ENCODE measurements at places on chromosomes 16 and 17.

GRCh38 chr16:78004517-78004916 lies 17.8 kb upstream of the CLEC3A start:
- DNase-seq, result no peak

DNA sequence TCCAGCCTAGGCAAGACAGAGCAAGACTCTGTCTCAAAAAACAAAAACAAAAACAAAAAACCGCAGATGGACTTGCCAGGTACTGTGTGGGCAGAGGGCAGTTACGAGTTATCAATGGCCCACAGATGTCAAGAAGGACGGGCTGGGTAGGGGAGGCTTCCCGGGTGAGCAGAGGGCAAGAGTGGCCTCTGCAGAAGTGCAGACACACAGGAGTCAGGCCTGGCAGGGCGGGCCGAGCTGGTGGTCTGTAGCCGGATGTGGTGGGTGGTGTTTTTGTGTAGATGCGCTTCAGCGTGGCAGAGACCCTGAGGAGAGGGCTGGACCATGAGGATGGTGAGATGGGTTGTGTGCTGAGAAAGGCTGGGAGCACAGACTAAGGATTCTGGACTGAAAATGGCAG lies 44.9 kb upstream of the KDM6B start:
- no peak for DNase-seq

DNA sequence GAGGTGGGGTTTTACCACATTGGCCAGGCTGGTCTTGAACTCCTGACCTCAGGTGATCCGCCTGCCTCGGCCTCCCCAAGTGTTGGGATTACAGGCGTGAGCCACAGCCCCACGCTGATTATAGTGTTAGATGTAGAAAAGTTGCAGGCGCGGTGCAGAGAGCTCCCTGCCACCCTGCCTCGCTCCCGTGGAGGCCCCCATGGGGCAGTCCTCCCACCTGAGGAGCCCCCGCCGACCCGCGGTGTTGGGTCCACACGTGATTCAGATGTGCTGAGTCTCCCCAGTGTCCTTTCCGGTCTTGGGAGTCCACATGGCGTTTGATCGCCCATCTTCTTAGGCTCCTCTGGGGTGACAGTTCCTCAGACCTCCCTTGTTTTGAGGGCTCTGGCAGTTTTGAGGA lies 5.2 kb upstream of the RPL13 start:
- no peak for DNase-seq

DNA sequence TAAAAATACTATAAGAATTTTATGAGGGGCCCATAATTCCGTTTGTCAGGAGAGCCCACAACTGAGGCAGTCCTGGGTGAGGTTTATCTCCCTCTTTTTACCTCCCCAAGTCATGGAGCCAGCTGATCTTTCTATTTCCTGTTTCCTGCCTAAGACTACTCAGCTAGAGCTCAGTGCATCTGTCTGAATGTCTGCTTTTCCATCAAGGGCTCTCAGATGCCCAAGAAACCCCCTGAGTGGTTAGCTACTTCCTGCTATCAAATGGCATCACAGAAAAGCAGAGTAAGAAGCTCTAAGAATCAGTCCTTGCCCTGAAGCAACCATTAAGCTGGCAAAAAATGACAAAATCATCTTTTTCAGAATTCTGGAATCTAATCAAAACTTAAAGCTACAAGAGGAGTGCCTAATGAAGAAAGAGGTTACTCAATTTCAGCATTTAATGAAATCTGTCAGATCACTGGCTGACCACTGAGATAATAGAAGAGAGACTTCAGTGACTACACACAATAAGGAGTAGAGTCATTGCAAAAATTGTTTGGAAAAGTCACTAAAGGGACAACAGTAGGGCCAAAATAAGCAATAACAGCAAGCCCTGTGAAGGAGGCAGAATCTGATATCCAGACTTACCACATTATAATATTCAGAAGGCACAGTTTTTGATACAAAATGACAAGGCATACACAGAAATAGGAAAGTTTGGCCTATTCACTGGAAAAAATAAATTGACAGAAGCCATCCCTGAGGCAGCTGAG lies 150.1 kb downstream of the CYB561 start:
- no peak for DNase-seq

DNA sequence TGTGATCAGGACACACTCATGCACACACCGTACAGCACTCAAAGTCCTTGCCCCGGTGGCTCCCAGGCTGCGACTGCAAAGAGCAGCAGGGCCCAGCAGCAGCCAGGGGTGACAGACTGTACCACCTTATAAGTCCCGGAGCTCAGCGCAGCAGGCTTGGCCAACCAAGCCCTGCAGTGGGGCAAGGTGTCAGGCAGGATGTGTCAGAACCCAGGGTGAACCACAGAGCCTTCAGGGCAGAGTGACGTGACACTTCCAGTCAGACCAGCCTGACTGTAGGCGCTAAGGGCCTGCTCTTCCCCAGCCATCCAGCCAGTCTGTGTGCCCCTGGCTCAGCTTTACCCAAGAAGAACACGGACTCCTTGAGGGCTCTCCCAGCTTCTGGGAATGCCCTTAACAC lies 204.1 kb downstream of the COPRS start:
- DNase-seq, result no peak

- no peak for DNase-seq
These were observed 12.2 kb downstream of the CD2BP2 start for GRCh38 chr16:30342751-30343490.

DNA sequence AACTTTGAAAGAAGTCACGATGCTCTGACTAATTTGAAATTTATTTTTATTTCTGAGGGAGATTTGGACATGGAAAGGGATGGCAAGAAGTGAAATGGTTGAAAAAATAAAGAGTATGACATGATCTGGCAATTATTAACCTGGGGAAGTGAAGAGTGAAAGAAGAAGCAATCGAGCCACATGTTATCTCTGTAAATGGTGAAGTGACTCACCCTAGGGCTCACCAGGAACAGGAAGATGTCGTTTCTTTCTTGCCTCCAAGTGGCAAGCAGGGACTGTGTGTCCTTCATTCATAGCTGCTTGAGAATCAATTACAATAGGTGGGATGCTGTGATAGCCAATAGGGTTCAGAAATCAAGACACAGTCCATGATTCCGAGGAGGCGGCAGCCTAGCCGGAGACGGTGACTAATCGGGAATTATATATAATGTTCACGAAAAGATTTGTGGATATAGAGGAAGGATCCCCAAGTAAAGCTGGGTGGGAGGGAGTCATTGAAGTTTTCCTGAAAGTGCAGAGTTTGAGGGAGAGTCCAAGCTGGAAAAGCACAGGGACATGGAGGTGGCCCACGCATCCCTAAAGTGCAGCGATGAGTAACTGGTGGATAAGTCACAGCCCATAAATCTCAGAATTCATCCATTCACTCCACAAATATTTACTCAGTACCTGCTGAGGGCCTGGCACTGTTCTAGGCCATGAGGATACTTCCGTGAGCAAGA lies 18.2 kb upstream of the KRT20 start:
- DNase-seq, result no peak

DNA sequence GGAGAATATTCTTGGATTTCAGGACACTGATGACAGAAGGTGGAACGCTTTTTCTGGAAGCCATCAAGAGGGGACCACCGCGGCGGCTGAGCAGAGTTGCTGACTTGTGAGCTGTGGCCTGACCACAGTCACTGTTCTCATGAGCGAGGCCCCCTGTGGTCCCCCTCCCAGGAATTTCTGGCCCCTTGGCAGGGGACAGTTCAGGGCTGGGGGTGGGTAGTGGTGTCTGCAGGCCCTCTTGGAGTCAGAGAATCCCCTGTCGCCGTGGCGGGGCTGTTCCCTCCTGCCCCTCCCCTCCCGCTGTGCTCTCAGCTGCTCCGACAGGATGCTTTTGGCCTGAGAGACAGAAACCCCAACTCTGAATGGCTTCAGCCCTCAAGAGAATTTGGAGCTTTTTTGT lies 292.0 kb downstream of the SEC14L1 start:
- DNase-seq, result no peak

DNA sequence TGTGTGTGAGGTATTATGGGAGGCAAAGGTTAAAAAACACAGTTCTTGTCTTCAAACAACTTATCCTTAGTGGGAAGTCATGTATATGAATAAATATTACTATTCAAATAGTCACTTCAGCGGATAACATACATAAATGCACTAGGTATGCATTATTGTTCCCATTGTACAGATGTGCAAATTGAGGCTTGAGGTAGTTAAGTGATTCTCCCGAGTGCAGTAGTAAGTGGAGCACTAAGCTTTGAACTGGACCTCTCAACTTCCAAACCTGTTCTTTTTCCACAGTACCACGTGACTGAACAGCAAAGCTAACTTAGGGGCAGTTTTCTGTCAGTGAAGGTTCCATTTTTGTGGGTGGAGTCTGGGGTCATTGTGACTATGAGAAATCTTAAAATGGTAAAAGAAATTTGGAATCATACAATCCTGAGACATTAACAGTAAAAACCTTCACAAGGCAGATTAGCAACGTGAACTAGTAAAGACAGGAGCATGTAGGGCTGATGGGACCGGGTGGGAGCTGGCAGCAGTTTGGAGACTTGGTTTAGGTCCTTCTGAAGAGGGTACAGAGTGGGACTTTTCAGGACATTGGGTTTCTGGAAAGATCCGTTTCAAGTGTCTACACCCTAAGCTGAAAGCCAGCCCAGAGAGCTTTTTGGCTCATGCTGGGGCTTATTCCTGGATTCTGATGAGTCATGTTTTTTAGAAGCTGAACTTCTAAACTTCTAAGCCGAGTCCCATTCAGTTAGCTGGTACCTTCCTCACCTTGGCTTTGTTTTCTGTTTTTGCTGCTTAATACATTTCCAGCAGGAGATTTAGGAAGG lies 204.9 kb downstream of the PRKCA start:
- no peak for DNase-seq

GRCh38 chr17:30299000-30299399 lies 7.3 kb upstream of the BLMH start:
- no peak for DNase-seq

- no peak for DNase-seq
These were observed 238.0 kb downstream of the SNX29 start for GRCh38 chr16:12214509-12214908.

DNA sequence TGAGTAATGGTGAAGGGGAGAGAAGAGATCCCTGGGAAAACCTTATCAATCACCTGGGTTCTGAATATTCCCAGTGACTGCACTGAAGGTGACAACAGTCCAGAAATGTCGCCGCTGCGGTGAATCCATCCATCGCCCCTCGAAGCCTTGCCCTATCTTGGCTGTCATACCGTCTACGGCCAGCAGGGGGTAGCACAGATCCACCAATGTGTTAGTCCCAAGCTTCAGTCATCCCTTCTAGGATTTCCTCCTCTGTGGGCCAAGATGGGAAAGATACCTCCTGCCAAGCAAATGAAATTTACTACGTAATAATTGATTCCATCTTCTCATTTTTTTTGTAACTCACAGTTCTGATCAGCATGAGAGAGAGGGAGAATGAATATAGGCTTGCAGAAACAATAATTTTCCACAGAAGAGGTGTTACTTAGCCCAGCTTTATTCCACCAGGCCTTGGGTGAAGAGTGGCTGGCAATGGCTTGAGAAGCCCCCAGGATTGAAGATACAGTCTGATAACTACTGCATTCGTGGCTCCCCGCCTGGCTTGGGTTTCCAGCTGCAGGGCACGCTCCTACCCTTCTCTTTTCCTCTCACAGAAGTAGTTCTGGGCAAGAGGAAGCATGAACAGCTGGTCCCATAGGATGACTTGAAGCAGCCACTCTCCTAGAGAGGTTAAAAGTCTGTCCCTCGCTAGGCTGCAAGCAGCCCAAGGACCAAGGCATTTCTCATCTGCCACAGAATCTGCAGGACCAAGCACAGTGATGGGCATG lies 2.6 kb upstream of the FMNL1 start:
- peak; percentile 77 for DNase-seq

GRCh38 chr16:4477966-4478365 lies 1.8 kb downstream of the HMOX2 start:
- no peak for DNase-seq

DNA sequence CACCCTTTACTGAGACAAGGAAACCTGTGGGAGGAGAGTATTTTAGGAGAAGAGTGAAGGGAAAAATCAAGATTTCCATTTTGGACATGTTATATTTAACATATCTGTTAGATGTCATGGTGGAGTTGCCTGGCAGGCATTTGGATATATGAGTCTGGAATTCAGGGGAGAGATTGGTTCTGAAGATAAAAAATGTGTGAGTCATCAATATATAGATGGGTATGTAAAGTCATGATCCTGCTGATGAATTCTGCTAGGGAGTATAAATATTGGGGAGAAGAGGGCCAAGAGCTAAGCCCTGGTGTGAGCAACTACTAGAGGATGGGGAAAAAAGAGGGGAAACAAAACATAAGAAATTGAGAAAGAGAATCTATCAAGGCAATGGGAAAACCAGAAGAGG lies 151.3 kb upstream of the SOX9 start:
- DNase-seq, result no peak

DNA sequence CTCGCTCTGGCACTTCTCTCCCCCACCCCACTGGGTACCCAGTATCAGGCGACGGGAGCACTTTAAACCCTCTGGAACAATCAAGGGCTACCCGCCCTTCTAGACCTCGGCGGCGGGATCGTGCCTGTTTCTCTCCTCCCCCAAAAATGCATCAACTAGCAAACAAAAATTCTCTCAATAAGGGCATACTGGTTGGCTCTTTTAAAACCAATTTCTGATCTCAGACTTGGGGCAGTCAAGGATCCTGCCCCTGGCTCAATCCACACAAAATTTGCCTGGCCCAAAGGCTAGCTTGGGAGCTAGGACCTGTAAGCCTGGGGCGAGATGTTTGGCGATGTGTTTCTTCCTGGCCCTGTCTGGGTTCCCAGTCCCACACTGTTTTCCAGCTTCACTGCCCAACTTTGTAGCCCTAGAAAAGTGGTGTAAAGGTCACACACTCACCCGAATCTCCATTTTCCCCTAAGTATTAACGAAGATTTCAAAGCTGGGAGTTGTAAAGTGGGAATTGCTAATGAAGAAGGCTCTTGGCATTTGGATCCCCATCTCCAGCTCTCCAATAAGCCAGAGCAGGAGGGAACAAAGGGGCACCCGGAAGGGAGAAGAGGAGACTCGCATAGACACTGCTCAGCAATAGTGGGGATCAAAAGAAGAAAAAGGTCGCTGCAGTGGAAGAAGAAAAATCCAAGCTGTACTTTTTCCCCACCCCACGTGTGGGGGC lies 14.4 kb upstream of the HOXB2 start:
- no peak for DNase-seq

All from stimulated activated CD8-positive, alpha-beta memory T cell treated with anti-CD3 and anti-CD28 coated beads, Interleukin-2, amount 100 ng/mL, for 1 hour (primary cell).